ENCODE measurements at places on chromosomes 16 and 17.

- no peak for DNase-seq
Measured at GRCh38 chr16:89815639-89816348, 653 bp downstream of the FANCA start.

GRCh38 chr17:31405890-31406371, 14.5 kb downstream of the RAB11FIP4 start:
- DNase-seq = no peak

GRCh38 chr17:6823011-6823442, 8.5 kb downstream of the TEKT1 start:
- DNase-seq = no peak

- no peak for DNase-seq
Measured at GRCh38 chr17:80322864-80323263, 62.2 kb downstream of the RNF213 start.

- DNase-seq = no peak
Measured at GRCh38 chr16:89895482-89896250, 22.3 kb downstream of the TCF25 start.

DNA sequence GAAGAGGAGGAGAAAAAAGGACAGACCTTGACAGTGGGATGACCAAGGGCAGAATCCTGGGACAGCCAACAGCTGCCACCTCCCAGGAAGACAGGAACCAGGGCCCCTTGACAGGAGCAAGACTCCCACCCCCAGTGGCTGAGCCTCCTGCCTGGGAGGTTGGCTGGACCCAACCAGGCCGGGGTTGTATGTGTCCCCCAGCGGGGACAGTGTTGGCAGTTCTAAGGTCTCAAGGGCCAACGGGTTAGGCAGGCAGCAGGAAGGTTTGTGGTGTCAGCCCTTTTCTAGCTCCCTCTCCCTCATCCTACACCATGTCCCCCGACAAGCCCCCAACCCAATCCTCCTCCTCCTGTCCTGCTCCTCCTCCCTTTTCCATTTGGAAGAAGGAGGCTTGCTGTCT, 126.2 kb downstream of the MRM1 start:
- DNase-seq = no peak

DNA sequence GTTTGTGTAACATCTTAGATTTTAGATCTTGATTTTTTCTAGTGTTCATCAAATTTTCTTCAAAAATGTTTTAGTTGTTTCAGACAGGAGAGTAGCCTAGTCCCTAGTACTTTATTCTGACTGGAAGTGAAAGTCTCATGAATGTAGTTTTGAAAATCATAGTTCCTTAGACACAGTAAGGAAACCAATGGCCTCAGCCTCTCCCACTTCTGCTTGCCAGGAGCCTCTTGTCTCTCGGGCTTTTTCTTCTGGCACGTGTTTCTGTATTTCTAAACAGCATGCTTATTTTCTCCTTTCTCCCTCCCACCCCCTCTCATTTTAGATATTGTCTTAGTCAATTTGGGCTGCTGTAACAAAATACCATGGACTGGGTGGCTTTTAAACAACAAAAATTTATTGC, 9.8 kb downstream of the SLFN5 start:
- no peak for DNase-seq

DNA sequence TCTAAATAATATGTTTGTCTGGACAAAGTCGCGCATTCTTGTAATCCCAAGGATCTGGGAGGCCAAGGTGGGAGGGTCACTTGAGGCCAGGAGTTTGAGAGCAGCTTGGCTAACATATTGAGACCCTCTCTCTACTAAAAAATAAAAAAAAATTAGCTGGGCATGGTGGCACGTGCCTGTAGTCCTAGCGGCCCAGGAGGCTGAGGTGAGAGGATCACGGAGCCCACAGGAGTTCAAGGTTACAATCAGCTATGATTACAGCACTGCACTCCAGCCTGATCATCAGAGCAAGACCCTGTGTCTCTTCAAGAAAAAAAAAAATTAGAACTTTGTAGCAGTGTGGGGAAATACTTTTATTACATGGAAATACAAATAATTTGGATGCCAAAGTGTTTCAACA, 6.1 kb upstream of the CHST6 start:
- DNase-seq = no peak

DNA sequence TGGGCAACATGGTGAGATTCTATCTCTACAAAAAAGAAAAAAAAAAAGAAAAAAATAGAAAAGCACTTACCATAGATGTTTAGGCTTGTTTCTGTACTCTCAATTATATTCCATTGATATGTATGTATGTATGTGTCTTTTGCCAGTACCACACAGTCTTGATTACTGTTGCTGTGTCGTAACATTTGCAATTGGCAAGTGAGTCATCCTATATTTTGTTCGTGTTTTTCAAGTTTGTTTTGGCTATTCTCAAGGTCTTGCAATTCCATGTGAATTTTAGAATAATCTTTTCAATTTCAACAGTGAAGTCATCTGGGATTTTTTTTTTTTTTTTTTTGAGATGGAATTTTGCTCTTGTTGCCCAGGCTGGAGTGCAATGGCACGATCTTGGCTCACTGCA, 19.3 kb downstream of the SPECC1 start:
- DNase-seq = no peak

DNA sequence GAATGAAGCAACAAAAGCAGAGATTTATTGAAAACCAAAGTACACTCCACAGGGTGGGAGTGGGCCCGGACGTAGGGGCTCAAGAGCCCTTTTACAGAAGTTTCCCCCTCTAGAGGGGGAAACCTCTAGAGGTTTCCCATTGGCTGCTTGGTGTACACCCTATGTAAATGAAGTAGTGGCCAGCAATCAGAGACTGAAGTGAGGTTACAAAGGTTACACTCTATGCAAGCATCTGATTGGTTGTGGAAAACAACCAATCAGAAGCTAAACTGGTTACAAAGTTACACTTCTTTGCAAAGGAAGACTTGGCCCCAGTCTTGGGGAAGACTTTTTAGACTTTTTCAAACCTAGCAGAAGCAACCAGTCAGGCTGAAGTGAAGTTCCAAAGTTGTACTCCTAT, 27.1 kb downstream of the CRAMP1 start:
- no peak for DNase-seq

DNA sequence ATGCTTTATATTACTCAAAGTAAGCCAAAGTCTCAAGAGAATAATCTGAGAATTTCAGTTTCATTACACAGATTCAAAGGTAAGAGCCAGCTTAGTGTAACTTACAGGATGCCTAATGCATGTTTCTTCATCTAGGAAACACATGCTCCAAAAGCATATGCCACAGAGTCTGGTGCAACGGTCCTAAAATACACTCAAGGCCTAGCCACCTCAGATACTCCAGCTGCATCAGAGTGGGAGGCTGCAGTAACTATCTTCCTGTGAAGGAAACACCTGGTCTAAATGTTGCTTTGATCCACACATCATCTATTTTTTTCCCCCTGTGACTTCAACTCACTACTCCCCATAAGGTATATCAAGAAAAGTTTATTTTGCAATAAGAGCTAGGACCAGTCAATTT, 51.6 kb upstream of the CORO6 start:
- DNase-seq = no peak

DNA sequence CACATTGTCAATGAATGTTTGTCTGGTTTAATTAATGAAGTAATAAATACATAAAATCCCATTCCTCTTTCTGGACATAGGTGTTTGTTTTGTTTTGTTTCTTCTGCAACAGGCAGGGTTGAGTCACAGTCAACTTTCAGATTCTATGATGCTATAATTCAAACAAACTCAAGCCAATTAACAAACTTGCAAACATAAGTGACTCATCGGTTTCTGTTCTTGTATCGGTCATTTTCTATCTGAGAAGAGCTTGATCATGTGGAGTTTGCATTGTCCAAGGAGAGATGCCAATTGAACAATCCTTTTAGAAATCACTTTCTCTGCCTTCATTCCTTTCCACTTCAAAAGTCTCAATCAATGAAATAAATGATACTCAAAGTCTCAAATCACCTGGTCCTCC, 294.2 kb upstream of the C16orf82 start:
- no peak for DNase-seq
